ENCODE measurements at places on chromosomes 3 and 15.

DNA sequence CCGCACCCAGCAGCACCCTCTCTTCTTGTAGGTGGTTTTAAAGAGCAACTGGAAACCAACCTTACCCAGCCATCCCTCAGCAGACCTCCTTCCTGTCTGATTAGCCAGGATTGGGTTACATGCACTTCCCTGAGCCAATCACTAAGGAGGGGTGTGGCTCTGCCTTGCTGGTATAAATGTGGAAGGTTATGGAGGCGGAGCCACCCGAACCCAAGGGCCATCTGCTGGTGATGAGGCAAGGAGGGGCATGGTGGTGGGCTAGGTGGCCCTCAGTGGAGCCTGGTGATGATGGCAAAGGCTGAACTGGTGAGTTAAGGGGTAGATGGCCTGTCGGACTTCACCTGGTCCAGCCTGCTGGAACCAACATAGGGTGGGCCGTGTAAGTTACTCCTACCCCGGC, 39.8 kb downstream of the CCDC33 start:
- DNase-seq = no peak

GRCh38 chr15:67755264-67755663, 70.0 kb upstream of the SKOR1 start:
- DNase-seq = no peak

GRCh38 chr3:112531358-112531781, 30.4 kb downstream of the ATG3 start:
- DNase-seq = no peak

- DNase-seq = no peak
These were observed 1.0 kb downstream of the C3orf80 start for GRCh38 chr3:160226026-160226907.

DNA sequence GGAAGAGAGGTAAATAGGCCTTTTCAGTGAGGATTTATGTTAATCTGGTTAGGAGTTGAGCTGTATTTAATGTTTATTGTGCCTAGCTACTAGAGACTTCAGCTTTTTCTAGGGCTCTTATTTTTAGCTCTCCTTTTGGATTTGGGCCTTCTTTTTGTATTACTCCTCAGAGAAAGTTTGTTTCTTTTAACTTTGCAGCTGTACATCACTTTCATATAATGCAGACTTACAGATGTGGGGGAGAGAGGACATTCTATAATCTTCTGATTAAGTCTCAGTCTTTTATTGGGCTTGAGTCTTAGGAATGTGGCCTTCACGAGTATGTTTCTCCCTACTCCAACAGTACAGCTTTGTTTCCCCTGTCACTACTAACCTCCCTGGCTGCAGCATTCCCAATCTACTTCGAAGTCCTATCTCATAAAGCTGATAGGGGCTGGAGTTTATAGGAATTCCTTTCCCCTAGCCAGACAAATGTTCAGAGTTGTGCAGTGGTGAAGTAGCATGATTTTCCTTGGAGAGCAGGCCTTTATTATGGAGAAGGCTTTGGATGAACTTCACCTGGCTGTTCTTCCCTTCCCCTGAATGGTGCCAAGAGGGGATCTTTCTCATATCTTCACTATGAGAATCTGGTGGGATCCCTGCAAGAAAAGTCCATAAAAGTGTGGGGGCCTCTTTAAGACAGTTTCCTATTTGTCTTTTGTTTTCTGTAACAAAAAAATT, 82.2 kb upstream of the CBLB start:
- DNase-seq = no peak

- peak; percentile 34 for DNase-seq
These were observed 68.9 kb upstream of the TNFSF10 start for GRCh38 chr3:172591876-172592771.

Measured in stimulated activated CD4-positive, alpha-beta T cell treated with anti-CD3 and anti-CD28 coated beads, Interleukin-1b, Interleukin-23, amount 100 ng/mL, for 1 hour (primary cell).